ENCODE measurements at places on chromosomes 4 and X.
A peak's percentile ranks its signal among the peaks of the same experiment; 100 is the strongest.

- DNase-seq: no peak
Observed at GRCh38 chr4:40845154-40845835, 95.5 kb downstream of the NSUN7 start.

GRCh38 chr4:60134099-60134498 is 1066.0 kb upstream of the ADGRL3 start:
- no peak for DNase-seq

GRCh38 chrX:125203737-125204578 is 115.7 kb upstream of the TEX13C start:
- DNase-seq: no peak

GRCh38 chr4:77154065-77154464 is 2.9 kb upstream of the CCNG2 start:
- no peak for DNase-seq

- no peak for DNase-seq
Observed at GRCh38 chr4:176383273-176384077, 63.7 kb downstream of the SPCS3 start.

DNA sequence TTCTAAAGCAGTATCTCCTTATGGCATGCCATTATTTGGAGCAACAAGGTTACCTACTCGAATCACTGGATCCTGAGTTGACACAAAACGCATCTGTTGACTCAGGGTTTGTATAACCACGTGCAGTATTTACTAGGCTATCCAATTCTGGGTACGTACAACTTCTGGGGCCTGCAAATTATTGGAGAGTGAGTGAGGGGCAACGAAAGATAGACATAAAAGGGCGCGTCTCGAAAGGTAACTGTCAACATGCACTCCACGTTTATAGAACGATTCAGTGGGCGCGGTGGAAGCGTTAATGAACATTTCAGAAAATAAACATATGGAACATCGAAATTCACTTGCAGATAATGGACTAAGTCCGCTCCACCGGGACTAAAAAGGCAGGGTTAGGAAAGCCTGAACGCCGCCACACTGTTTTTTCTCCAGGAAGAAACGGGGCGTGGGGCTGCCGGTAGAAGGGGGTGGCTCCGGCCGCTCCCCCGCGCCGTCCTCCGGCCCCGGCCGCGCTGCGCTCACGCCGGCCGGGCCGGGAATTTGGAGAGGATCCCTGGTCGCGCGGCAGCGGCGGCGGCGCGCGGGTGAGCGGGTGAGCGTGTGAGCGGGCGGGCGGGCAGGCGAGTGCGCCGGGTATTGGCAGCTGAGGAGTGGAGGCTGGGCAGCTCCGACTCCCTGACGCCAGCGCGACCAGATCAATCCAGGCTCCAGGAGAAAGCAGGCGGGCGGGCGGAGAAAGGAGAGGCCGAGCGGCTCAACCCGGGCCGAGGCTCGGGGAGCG is at the start of gene SMAD1:
SMAD1 (plus strand) TSS at position 690 of the 778 bp plus-strand sequence. CDS start 32,761 bp downstream, outside the sequence.
- DNase-seq: peak; percentile 90

GRCh38 chr4:149997881-149998421 is 80.3 kb upstream of the DCLK2 start:
- DNase-seq: no peak

DNA sequence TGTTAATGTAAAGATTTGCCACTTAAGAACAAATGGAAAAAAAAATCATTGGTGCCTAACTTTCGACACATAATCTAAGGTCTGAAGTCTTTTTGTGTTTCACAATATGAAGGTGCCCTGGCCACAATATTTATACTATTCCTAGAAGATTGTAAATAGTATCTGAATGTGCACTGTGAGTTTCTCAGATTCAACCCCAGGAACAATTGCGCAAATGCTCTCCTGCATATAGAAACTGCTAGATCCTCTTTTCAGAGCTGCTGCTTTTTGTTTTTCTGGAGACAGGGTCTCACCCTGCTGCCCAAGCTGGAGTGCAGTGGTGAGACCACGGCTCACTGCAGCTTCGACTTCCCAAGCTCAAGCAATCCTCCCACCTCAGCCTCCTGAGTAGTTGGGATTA is 480.1 kb upstream of the FTHL17 start:
- DNase-seq: no peak

- DNase-seq: no peak
Observed at GRCh38 chrX:33333271-33333670, 121.9 kb upstream of the DMD start.

DNA sequence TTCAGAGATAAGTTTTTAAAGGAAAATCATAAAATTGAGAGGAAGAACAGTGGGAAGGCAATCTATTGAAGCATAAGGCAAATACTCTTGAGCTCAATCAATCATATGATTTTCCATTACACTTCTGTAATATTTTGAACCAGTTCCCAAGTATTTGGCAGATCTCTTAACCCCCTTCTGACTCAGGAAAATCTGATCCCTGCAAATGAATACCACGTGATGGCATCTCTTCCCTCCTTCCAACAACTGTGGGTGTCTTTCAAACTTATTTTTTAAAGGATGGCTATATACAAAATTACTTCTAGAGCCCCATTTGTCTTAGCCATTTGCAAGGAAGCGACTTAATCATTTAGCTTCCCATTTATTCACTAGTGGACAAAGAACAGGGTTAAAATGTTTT is 41.9 kb downstream of the AMOT start:
- DNase-seq: no peak

DNA sequence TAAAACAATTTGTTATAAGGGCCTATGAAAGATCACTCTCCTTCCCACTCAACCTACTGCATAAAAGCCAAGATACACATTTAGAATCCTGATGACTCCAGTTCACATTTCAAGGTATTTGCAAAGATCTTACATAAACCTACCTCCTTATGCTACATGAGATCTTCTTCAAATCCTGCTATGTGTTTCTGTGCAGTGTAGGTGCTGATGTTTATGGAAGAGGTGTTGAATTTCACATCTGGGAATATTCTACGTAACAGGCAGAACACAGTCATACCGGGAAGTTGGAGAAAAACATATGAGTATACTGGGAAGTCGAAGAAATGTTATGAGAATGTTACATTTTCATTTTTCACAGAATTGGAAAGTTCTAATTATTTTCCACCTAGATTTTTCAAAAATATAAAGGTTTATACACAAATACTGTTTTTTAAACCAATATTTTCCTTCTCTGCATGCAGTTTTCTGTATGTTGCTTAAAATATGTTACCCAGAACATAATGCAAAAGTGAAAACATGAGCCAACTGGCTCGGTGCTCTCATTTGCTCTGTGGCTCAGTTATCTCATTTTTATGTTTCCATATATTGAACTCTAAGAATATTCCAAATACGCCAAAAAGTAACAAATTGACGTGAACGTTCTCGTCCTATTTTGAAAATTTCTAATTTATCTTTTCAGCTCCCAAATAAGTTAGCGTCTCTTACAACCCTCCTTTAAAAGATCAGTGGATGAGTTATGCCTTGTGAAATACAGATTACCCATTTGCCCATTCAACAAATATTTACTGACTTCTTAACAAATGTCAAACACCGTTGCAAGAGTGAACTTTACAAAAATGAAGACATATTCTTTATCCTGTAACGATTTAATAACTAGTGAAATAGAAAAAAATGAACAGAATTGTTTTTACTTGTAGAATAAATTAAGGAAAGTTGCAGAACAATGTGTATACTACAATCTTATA is 899.3 kb downstream of the STIM2 start:
- DNase-seq: no peak

- DNase-seq: no peak
Observed at GRCh38 chr4:37757121-37757520, 69.4 kb upstream of the PGM2 start.

- no peak for DNase-seq
Observed at GRCh38 chrX:482702-483203, 96.0 kb upstream of the PPP2R3B start.

DNA sequence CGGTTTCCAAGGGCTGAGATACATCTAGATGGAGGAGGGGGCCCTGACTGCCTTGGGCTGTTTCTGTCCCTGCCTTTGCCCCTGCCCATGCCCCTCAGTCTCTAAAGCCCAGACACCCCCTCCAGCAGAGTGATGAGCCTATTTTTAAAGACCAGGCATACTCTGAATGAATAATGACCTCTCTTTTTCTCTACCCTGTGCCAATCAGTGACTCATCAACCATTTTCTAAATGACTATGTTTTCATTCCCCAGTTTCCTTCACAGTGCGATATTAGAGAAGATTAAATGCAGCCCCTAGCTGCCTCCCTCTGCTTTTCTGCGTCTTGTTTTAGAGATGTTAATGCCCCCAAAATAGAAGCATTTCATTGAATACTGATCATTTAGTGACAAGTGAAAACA is 15.5 kb upstream of the NHS start:
- DNase-seq: no peak

DNA sequence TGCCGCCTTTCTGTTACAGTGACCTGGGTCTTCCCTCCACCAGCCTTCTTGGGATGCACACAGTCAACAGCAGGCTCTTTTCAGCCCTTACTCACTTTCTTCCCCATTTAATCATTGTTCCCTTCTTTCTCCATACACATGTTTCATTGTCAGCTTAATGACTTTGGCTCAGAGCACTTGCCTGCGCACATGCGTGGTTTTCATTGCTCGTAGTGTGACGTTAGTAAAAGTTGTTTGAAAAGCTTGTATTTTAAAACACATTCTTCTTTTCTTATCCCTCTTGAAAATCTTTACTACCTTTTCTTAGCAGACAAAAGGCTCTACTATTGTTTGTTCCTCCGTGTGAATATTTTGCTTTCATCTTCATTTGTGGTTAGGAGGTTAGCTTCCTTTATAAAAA is 19.7 kb upstream of the SCOC start:
- DNase-seq: no peak

GRCh38 chr4:122895336-122895995 is 26.9 kb downstream of the NUDT6 start:
- DNase-seq: no peak

DNA sequence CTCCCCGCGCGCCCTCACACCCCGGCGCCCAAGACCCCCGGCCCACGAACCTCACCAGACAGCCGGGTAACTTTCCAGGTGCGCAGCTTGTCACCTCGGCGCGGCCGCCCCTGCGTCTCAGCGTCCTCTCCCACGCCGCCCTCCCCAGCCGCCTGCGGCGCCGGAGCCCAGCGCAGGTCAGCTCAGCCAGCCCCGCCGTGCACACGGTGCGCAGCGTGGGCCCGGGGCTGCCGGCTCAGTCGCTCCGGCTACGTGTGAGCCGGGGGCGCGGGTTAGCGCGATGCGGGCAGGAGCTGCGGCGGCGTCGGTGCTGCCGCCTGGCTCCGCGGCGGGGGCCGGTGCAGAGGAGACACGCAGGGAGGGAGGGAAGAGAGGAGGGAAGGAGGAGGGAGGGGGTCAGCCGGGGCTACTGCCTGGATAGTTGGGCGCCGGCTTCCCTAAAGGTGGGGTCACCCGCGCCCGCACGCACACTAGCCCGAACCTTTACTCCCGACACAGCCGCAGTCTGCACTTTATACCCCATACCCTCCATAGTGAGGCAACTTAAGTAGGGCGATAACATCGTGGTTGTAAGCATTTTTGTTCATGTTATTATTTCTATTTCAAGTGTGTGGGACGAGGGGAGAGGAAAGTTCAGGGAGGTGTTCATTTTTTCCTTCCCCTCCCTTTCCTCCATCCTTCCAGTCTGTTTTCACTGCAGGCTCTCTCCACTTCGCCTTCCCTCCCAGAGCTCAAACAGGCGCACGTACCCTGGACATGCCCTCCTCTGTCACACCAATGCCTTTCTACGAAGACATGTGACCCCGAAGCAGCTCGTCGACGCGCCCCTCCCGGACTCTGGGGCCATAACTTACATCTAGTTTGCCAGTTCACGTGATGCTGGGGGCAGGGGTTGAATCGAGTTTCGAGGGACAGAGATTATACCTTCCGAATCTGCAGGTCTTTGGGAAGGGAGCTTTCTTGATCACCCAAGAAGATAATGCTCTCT is at the start of gene PRKG2:
PRKG2 (minus strand) TSS at position 342 of the 988 bp plus-strand sequence. CDS start 10,175 bp downstream, outside the sequence.
- no peak for DNase-seq

- no peak for DNase-seq
Observed at GRCh38 chr4:126851391-126851790, 781.4 kb upstream of the INTU start.

GRCh38 chr4:71094201-71094600 is 100.8 kb downstream of the DCK start:
- DNase-seq: no peak

GRCh38 chr4:102321260-102321995 is 23.9 kb downstream of the SLC39A8 start:
- no peak for DNase-seq

GRCh38 chr4:165217325-165217724 is 10.0 kb downstream of the KLHL2 start:
- no peak for DNase-seq

DNA sequence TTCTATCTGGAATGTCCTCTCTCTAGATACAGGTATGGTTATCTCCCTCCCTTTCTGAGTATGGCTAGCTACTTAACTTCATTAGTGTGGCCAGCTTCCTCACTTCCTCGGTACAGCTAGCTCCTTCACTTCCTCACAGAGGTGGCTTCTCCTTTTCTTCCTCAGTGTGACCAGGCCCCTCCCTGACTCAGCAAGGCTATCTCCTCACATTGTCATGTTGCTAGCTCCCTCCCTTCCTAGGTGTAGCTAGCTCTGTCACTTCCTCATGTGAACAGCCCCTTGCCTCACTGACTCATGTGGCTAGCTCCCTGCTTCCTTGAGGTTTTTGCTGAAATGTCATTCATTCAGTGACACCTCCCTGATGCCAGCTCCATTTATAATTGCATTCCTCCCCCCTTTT is 67.3 kb upstream of the DDIT4L start:
- DNase-seq: no peak

GRCh38 chr4:31237233-31237632 is 517.1 kb downstream of the PCDH7 start:
- DNase-seq: no peak

GRCh38 chr4:74855879-74856278 is 61.6 kb upstream of the BTC start:
- DNase-seq: no peak

DNA sequence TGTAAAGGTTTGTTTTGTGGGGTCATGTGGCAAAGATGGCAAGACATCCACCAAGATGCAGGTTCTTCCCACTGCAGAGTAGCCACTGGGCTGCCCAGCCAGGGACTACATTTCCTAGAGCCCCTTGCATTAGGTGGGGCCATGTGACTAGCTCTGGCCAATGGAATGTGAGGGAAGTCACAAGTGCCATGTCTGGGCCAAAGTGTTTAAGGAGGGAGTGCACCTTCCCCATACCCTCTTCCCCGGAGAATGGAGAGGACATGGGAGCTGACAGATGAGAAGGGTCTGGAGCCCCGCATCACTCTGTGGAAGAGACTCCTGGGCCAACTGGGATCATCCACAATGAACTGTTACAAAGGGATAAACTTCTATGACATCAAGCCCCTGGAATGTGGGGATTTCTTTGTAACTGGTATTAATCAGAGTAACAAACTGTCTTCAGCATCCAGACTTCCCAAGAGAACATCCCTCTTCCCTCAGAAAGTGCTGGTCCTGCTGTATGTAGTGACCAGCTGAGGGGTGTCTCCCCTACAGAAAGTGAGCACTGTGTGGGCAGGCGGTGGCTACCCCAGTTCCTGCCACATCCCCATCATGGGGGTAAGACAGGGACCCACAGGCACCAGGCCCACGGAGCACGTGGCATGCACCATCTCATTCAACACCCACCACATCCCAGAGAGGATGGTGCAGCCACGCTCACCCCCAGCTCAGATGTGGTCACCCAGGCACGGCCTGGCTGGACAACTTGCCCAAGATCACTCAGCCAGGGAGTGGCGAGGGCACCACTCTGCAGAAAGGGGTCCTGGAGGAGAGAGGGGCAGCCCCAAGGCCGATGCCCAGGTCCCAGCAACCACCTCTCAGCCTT is 10.9 kb downstream of the PPP2R2C start:
- DNase-seq: peak; percentile 35

GRCh38 chr4:156197216-156197615 is 243.6 kb upstream of the CTSO start:
- DNase-seq: no peak
